ENCODE measurements at places on chromosomes 4 and X. TPM values are rescaled to one million over a fixed set of nuclear protein-coding genes. Genes with fewer than 3 reads are reported as not detected.

The EIF4E gene
- 88.7 TPM for total RNA-seq

The TECRL gene
- total RNA-seq = not detected

The TKTL1 gene
- not detected for total RNA-seq

The FAM9C gene
- not detected for total RNA-seq

The TSPAN6 gene
- total RNA-seq = 37.7 TPM

The BEND2 gene
- not detected for total RNA-seq
